ENCODE measurements at places on chromosomes 13 and 19.

GRCh38 chr13:44576351-44577235, 463 bp upstream of the TSC22D1 start:
- peak; percentile 2 for DNase-seq

DNA sequence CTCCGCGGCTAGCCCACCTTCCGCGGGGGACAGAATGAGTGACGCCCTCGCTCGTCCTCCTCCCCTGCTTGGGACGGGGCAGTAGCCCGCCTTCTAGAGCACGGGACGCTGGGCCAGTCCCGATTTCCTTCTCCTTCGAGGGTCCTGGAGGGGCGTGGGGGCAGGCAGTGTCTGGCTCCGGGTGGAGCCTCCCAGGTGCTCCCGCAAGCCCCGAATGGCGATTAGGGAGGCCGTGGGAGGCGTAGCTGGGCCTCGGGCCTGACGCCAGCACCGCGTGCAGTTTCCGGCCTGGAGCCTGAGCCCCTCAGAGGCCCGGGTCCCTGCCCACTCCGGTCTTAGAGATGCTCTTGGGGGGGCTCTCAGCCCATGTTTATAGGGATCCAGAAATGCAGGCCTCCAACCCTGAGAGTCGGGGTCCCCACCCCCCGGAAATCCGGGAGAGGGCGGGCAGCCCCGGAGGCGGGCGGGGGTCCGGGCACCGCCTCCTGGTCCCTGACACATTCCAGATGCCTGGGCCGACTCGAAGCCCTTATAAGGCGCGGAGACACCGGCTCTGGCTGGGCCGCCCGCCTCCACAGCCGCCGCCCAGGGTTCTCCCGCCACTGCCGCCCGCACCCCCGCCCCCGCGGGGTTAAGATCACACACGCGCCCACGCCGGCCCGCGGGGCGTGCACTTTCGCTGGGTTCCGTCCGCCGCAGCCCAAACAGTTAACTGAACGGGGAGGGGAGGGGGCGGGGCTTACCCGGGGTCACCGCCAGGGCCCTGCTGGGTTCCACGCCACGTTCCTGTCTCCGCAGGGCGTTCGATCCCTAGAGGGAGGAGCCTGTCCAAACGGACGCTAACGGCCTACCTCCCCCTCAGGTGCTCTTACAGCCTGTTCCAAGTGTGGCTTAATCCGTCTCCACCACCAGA, 1.5 kb downstream of the MYADM start:
- peak; percentile 80 for DNase-seq

GRCh38 chr13:105365021-105365550, 1170.4 kb downstream of the EFNB2 start:
- DNase-seq = no peak

DNA sequence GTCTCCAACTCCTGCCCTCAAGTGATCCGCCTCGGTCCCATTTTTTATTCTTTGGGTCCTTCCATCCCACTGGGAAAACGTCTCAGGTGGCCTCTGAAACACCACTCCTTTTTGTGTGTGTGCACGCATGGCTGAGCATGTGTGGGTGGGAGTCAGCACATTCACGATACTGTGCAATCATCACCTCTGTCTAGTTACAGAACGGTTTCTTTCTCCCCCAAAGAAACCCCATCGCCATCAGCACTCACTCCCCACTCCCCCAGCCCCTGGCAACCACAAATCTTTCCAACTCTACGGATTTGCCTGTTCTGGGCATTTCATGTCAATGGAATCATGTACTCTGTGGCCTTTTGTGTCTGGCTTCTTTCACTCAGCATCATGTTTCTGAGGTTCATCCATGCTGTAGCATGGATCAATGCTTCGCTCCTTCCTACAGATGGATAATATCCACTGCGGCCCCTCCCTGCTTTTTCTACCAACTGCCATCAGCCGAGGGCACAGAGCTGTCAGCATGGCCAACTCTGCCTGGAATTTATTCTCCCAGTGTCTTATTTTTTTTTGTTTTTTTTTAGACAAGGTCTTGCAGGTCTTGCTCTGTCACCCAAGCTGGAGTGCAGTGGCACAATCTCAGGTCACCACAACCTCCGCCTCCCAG, 9.7 kb downstream of the F2RL3 start:
- no peak for DNase-seq

GRCh38 chr19:11552666-11553372, 6.2 kb downstream of the ELOF1 start:
- no peak for DNase-seq

All from stimulated activated CD4-positive, alpha-beta T cell treated with anti-CD3 and anti-CD28 coated beads, Interleukin-1b, Interleukin-23, amount 100 ng/mL, for 1 hour (primary cell).